A549 treated with GW870086 at 1 μM for 4 hours (cell line): ENCODE measurements at places on chromosomes 13 and 19. TPM values are rescaled to one million over a fixed set of nuclear protein-coding genes. Genes with fewer than 3 reads are reported as not detected.

CEACAM7 gene
- 0.08 to 0.17 TPM in 2 of 5 replicates, not detected in the others for total RNA-seq

EDNRB gene
- 0.38 TPM in 1 of 5 replicates, not detected in the others for total RNA-seq

CGB5 gene
- total RNA-seq: 0.59 to 2.7 TPM (median 1.2 TPM) in 5 replicates

C19orf67 gene
- not detected in 5 replicates for total RNA-seq

POU2F2 gene
- 0.15 to 0.80 TPM (median 0.41 TPM) in 5 replicates for total RNA-seq

ATP8B3 gene
- total RNA-seq: 1.9 to 3.6 TPM (median 3.0 TPM) in 5 replicates

SIGLECL1 gene
- not detected in 5 replicates for total RNA-seq

PGLYRP1 gene
- total RNA-seq: not detected in 5 replicates

FAM216B gene
- not detected in 5 replicates for total RNA-seq

FFAR3 gene
- 0.07 to 0.21 TPM in 2 of 5 replicates, not detected in the others for total RNA-seq

RPS15 gene
- 1,763 to 2,099 TPM (median 1,850 TPM) in 5 replicates for total RNA-seq

ZNF540 gene
- 0.18 TPM in 1 of 5 replicates, not detected in the others for total RNA-seq

ZIC2 gene
- 5.9 to 8.9 TPM (median 6.9 TPM) in 5 replicates for total RNA-seq

RAB3A gene
- 0.55 to 1.1 TPM (median 0.61 TPM) in 5 replicates for total RNA-seq

KIR3DL2 gene
- total RNA-seq: not detected in 5 replicates

GNG8 gene
- total RNA-seq: not detected in 5 replicates

PALM gene
- total RNA-seq: 9.8 to 18.2 TPM (median 15.0 TPM) in 5 replicates

AP1M2 gene
- total RNA-seq: 27.4 to 60.1 TPM (median 42.0 TPM) in 5 replicates

ICAM1 gene
- total RNA-seq: 3.4 to 5.5 TPM (median 4.2 TPM) in 5 replicates

CGB3 gene
- total RNA-seq: 0.38 TPM in 1 of 5 replicates, not detected in the others

BCAM gene
- total RNA-seq: 64.5 to 83.6 TPM (median 79.2 TPM) in 5 replicates

NLRP9 gene
- total RNA-seq: not detected in 5 replicates

LMTK3 gene
- total RNA-seq: 3.0 to 6.3 TPM (median 5.3 TPM) in 5 replicates

LSR gene
- 8.0 to 13.1 TPM (median 9.4 TPM) in 5 replicates for total RNA-seq

OR10H4 gene
- total RNA-seq: not detected in 5 replicates
